ENCODE measurements at places on chromosomes 4 and X.
A peak's percentile ranks its signal among the peaks of the same experiment; 100 is the strongest.

DNA sequence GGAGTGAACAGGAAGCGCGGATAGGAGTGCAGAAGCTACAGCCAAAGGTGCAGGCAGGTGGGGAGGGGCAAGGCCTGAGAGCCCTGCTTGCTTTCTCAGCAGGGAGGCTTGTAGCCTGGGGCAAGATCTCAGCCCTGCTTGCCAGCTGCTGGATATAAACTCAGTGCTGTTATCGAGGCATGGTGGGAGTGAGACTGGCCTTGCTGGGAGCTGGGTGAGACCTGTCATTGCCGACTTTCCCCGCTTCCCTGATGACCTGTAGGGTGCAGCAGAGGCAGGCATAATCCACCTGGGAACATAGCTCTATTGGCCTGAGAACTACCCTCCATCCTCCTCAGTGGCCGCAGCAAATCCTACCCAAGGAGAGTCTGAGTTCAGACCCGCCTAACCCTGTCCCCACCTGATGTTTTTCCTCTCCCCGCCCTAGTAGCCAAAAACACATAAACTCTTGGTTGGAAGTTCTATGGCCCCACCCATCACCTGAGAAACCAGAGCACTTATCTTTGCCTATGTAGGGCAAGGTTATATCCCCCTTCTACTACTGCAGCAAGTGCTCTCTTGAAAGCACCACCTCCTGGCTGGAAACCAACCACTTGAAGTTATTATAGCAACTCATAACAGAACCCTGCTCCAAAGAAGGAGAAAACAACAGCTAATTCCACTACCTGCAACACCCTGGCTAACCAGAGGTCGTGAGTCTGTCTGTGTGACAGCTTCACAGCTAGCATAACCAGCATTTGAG is 80.7 kb downstream of the FHIP1A start:
- DNase-seq, result no peak

DNA sequence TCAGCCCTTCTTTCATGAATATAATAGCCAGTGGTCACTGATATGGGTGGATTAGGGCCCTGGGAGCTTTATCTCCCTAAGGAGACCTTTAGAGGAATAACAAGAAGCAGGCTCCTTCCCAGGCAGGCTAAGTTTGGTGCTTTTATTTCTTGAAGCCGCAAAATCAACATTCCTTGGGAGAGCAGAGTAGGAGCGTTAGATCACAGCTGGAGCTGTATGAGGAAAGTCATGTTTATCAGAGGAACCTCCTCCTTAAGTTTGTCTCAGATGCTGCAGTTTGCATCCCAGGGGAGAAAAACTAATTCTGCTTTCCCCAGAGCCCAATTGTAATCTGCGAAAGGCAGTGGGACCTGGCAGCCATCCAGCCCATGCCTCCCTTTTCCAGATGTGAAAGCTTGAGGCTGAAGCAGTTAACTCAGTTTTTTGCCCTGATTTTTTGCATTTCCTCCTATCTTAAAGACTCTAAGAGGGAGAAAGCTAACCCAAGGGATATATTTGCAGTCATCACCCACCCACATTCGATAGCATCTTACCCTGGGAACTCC is 186.0 kb upstream of the FRMPD4 start:
- DNase-seq, result no peak

- DNase-seq, result no peak
Measured at GRCh38 chrX:24241822-24242648, 71.8 kb downstream of the SUPT20HL2 start.

GRCh38 chr4:48841045-48841827 is 10.3 kb downstream of the OCIAD1 start:
- DNase-seq, result no peak

DNA sequence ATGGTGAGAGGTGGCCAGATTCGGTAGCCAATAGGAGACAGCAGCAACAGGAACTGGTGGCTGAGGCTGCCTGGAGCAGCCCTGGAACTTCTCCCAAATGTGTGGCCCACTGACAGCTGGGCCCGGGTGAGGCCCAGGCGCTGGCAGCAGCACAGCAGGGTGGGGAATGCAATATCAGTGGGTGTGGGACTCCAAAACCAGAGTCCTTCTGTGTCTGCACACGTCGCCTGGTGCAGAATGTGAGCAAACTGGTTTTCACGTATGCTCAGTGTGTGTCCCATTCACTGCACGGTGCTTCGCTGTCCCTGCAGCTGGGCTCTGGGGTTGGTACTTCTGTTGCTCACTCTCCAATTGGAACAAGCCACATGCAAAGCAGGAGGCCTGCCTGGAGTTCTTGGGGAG is 14.4 kb upstream of the CENPU start:
- DNase-seq, result no peak

GRCh38 chrX:21781525-21781924 is 23.6 kb upstream of the SMPX start:
- DNase-seq, result no peak

DNA sequence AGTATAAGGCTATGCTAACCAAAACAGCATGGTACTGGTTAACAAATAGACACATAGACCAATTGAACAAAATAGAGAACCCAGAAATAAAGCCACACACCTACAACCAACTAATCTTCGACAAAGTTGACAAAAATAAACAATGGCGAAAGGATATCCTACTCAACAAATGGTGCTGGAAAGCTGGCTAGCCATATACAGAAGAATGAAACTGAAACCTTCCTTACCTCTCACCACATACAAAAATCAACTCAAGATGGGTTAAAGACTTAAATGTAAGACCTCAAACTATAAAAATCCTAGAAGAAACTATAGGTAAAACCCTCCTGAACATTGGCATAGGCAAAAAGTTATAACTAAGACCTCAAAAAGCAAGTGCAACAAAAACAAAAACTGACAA is 47.2 kb downstream of the RAB28 start:
- no peak for DNase-seq

DNA sequence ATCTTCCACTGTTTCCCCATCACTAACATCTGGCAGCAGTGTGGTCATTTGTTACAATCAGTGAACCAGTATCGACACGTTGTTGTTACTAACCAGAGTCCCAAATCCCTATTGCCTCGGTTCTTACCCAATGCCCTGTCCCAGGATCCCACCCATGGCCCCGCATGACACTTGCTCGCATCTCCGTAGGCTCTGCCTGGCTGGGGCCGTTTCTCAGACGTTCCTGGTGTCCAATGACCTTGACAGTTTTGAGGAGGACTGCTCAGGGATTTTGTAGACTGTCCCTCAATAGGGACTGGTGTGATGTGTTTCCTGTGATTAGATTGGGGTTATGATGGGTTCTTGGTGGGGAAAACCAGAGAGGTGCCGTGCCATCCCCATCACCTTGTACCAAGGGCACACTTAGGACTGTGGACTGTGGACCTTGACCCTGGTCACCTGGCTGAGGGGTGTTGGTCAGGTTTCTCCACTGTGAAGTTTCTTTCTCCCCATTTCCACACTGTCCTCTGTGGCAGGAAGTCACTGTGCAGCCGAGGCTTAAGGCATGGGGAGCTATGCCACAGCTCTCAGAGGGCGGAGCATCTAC is 108.4 kb downstream of the ADRA2C start:
- DNase-seq, result no peak

DNA sequence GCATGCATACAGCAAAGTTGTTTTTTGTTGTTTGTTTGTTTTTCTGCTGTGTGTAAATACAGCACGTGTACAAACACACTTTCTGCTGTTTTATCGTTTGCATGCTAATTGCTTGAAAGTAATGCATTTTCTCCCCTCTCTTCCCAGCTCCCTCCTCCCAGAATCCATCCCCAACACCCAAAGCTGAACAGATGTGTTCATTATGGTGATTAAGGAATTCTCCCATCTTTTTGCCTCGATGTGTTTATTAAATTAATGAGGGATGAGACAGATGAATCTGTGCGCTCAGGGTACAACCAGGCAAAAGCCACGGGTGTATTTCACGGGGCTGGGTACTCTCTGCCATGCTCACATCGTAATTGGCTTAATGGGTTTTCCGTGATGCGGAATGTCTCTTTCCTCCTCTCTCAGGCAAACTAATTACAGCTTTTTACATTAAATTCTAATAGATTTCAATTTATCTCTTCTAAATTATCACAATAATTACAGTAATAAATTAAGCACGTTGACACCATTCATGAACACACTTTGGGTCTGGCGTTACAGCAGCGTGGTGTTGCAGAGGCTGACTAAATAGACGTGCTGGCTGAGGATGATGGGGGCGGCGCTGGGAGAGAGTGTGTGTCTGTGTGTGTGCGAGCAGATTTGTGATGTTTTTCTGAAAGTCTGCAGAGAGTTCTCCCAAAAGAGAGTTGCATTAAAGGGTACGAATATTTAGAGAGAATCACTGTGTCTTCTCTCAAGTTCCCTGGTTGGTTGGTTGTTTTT is 117.7 kb downstream of the CRLF2 start:
- no peak for DNase-seq

- DNase-seq, result no peak
Measured at GRCh38 chr4:87406462-87406861, 15.5 kb upstream of the HSD17B11 start.

GRCh38 chr4:65126200-65126599 is 544.1 kb downstream of the EPHA5 start:
- DNase-seq, result no peak

- DNase-seq, result peak; percentile 28
Measured at GRCh38 chr4:139767168-139767567, 101.5 kb downstream of the MGST2 start.

GRCh38 chr4:38914854-38915253 is 47.2 kb downstream of the FAM114A1 start:
- DNase-seq, result no peak

DNA sequence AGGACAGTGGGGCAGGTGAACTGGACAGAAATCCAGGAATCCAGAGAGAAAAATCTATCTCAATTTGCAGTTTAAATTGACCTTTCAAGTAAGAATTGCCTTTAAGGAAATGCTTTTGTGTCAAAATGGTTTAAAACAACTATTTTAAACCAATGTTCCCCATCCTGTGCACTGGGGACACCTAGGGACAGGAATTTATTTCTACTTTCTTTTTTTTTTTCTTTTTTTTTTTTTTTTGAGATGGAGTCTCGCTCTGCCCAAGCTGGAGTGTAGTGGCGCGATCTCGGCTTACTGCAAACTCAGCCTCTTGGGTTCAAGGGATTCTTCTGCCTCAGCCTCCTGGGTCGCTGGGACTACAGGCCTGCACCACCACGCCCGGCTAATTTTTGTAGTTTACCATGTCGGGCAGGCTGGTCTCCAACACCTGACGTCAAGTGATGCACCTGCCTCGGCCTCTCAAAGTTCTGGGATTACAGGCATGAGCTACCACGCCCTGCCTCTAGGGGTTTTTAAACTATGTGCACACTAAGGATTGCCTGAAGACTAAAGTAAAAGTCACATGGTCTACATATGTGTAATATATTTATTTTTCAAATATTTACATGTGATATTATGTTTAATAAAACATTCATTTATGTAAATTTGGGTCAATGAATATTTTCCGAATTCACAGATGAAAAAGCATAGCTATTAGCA is 1213.4 kb downstream of the STIM2 start:
- DNase-seq, result no peak

GRCh38 chr4:144611850-144612249 is 34.1 kb upstream of the HHIP start:
- no peak for DNase-seq

GRCh38 chr4:112130906-112131305 is 14.3 kb upstream of the FAM241A start:
- DNase-seq, result peak; percentile 42

DNA sequence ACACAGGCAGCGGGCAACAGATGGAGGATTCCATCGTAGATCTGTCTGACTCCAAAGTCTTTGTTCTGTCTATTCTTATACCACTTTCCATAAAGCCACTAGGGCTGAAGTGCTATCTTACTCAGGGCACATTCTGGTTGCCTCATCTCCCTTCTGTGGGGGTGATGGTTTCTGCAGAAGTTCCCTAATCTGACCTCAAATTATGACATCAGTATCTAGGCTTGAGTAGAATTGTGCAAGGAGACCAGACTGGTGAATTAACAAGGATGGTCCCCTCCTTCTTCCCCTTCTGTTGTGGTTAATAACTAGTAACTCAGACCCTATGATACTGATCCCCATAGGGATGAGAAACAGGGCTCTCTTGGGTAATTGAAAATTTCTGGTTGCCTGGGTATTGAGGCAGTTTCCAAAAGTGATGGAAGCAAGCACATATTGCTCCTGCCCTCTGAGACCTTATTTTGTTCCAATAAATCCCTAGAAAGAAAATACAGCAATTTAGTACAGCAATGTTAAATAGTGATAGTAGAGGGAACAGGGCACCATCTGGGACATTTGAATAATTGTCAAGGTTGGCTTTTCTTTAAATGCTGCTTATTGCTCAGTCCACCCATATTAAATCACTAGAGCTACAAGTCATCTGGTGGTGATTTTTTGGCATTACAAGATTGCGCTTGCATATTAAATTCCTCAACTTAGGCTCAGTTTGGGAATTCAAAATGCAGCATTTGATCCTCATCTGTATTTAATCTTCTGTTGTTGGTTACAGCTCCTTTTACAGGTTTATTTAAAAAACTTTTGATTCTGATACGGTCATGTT is 57.3 kb upstream of the AP1S2 start:
- peak; percentile 18 for DNase-seq

GRCh38 chrX:110143454-110144210 is 140.7 kb downstream of the TMEM164 start:
- DNase-seq, result no peak

- DNase-seq, result peak; percentile 33
Measured at GRCh38 chrX:72540318-72540717, 32.3 kb downstream of the HDAC8 start.

- DNase-seq, result no peak
Measured at GRCh38 chr4:75141162-75141561, 208.2 kb downstream of the PARM1 start.

DNA sequence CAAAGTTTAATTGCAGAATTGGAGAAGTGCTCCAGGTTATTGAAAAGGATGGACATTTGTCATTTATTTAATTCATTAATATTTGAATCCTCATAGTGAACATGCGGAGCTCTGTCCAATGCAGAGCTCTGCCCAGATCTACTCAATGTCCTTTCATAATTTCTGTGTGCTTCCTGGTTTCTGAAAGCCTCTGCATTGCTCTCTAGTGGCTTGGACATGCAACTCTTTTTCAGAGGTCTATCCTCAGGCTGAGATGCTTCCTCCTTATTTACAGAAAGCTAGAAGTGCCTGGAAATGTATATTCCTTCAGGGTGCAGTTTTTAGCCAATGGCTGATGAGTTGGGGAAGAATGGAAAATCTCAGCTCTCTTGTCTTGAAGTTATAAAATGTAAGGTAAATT is 786.1 kb upstream of the AADAT start:
- no peak for DNase-seq

DNA sequence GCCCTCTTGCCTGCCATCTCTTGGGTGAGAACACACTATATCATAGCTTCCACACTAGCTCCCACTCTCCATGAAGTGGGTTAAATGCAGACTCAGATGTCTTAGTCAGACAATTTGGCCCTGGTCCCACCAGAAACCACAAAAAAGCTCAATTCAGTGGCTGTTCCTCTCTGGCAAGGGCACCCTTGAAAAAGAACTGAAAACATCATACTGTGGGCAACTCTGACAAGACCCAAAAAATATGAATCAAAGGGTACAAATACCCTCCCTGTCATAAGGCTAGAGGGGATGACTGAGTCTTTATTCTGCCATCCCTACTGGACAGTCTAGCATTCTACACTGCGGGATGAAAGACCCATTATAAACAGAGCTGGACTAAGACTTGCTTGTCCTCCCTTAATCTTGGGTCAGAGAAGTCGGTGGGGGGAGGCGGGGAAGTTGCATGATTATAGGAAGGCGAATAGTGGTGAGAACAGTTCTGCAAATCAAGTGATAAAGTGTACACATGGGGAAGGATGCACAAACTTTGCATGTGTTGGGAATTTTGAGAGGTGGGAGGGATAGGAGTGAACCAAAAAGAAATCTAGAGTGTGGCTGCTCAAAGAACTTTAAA is 172.1 kb downstream of the OPHN1 start:
- DNase-seq, result peak; percentile 3

Data from foreskin fibroblast (primary cell).